ENCODE measurements at places on chromosomes 1 and 21.
A peak's percentile ranks its signal among the peaks of the same experiment; 100 is the strongest.

DNA sequence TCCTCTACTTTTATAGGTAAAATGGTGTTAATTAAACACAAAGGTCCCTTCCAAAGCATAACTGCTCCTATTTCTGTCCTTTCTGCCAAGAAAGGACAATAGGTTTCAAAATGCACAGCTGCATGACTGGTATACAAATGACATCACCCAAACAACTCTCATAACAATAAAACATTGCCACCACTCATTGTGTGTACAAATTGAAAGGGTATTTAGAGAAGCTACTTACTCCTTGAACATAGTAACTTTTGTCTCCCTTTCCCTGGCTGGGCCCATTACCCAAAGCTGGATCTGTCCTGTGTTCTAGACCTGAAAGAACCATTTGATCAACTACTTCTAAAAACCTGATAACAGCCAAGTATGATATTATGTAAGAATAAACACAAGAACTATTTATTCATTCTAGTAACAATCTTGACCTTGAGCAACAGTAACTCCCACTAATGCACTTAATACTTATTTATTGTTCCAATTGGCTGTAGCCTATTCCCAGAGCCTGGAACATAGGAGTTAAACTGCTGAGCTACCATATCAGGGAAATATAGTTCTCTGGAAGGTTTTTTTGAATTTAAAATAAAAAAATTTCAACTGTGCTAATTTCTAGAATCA, 38.2 kb downstream of the TTLL7 start:
- DNase-seq, result peak; percentile 16

GRCh38 chr1:58902830-58903513, 119.1 kb upstream of the JUN start:
- no peak for DNase-seq

DNA sequence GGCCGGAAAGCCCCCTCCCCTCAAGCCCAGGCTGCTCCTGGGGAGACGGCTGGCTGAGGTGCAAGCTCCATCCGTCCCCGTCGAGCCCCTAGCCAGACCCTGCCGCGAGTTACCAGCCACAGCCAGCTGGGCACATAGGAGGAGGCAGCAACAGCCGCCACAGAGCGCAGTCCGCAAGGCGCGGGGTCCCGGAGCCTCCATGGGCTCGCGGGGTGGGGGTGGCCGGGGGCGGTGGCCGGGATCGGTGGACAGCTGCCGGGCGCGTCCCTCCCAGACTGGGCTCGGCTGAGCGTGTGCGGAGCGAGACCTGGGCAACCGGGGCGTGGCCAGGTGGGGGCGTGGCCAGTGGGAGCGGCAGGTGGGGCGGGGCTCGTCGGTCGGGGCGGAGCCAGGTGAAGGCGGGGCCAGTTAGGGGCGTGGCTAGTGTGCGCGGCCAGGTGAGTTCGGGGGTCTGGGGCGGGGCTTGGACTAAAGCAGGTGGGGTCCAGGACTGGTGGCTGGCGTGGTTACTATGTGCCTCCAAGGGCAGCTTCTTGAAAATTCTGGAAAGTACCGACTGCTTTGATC, at the start of gene CD164L2:
Gene CD164L2 (minus strand): TSS at position 295 of the 567 bp plus-strand sequence. CDS start 94 bp downstream, at position 201.
- DNase-seq, result no peak

GRCh38 chr1:243313635-243314536, 58.0 kb downstream of the SDCCAG8 start:
- no peak for DNase-seq

GRCh38 chr21:18384771-18385170, 18.8 kb downstream of the TMPRSS15 start:
- DNase-seq, result no peak

- DNase-seq, result no peak
Observed at GRCh38 chr21:20942523-20942922, 55.7 kb upstream of the NCAM2 start.

DNA sequence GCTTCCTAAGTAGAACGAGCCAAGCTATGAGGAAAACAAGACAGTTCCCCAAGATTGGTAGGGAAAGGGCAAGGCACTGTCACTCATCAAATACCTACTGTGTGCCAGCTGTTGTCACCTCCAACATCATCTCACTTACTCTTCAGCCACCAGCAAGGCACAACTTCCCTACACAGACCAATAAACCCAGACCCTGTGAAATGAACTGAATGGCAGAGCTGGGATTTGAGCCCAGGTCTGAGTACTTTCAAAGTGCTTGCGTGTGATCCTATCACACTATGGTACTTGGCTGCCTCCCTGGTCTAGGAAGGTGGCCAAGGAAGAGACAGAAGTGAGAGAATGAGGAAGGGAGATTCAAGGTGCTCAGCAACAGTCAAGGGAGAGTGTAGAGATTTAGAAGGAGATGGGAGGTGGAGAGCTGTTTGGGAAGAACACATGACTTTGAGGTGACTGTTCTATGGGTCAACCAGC, 16.7 kb upstream of the TRIM63 start:
- no peak for DNase-seq

GRCh38 chr1:23559985-23560741, 862 bp upstream of the ID3 start:
- no peak for DNase-seq

DNA sequence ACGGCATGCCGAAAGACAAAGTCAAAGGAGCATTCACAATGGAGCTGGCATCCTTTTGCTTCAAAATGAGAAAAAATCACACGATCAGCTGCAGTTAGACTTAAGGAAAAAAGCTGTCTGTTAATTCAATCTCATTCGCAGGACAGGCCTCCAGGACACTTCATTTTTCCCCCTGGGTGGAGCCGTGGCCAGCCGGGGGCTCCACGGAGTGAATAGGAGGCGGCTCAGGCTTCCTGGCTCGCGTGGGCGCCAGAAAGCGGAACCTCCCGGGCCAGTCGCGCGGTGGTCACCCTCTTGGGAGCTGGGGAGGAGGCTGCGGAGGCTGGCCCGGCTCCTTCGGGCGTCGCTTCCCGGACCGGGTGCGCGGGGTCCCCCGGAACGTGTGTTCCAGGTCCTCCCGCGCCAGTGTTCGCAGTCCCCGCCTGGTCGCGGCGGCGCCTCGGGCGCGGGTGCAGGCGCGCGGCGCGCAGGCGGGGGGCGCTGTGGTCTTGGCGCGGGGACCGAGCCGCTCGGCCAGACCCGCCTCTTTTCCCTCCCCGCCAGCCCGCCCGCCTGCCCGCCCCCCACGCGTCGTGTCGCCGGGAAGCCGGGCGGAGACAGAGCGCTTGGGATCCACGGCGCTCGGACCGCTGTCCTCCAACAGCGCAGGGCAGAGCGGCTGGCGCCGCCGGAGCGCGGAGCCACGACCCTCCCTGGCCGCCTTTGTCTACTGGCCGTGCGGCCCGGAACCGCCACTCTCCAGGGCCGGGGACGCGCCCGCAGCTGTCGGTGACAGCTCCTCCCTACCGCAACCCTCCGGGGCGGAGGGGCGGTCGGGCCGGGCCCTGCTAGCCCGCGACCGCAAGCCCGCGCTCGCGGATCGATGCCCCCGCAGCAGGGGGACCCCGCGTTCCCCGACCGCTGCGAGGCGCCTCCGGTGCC, at the start of gene RHOU:
Gene RHOU (plus strand): TSS at position 599 of the 921 bp plus-strand sequence. CDS start 264 bp downstream, at position 863.
- peak; percentile 77 for DNase-seq

DNA sequence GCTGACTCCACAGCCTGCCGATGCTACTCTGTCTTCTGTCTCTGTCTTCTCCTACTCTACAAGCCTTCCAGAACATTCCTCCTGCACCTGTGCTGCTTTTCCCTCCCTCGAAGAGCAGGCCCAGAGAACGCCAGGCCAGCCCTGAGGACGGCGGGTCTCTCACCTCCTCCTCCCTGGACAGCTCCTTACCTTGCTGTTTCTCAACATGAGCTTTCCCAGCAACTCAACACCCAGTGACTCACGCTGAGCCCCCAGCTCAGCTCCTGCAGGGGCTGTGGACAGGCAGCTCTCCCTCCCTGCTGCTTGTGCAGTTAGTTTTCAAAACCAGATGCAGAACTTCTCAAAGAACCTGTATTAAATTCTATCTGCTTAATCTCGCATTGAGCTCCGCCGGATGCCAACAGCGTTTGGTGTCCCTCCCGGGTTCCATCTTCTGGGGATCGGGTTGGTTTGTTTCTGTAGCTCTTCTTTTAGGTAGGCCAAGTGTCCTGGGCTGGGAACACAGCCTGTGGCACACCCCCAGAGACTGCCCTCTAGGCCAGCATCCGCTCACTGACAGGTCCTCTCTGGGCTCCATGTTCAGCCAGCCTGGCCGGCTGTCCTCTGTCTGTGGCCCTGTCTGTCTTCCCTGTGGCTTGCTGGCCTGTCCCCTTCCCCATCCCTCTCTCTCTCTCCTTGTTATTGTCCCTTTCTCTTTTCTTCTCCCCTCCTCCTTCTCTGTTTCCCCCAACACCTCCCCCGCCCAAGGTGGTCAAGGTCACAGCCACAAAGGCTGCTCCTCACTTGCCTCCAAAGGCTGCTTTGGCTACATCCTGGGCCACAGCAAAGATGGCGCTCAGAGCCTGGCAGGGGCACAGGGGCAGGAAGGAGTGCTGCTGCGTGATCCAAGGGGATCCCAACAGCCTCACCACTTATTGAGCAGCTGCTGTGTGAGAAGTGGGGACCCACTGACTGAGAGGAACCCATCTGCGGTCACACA, 391.0 kb downstream of the MATN1 start:
- no peak for DNase-seq

- DNase-seq, result no peak
Observed at GRCh38 chr1:162502077-162502476, 4.5 kb downstream of the UHMK1 start.

All from occipital lobe (tissue), 3 donors.